Suppressor macrophage treated with lipopolysaccharide for 4 hours (primary cell): ENCODE measurements at places on chromosomes 7 and 10.

GRCh38 chr7:74481458-74482196 is 27.9 kb downstream of the GTF2IRD1 start:
- DNase-seq: no peak

- DNase-seq: no peak
Observed at GRCh38 chr7:25722856-25723255, 429.1 kb upstream of the NFE2L3 start.

- no peak for DNase-seq
Observed at GRCh38 chr10:78831461-78831860, 237.3 kb upstream of the ZMIZ1 start.

DNA sequence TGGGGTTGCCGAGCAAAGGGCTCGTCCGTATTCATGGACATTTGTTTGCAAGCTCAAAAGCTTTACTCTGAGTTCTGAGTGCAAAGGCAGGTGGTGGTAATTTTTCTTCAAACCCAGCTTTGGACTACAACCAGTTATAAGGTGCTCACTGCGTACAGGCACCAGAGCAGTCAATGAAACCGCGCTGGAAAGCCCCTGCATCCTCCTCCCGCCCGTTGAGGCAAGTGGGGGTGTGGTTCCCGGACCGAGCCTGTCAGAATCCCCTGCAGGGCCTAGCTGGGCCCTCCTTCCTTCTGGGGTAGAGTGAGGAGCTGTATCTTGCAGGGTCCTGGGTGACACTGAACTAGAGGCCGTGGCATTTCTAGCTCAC is 22.3 kb downstream of the AMZ1 start:
- no peak for DNase-seq

DNA sequence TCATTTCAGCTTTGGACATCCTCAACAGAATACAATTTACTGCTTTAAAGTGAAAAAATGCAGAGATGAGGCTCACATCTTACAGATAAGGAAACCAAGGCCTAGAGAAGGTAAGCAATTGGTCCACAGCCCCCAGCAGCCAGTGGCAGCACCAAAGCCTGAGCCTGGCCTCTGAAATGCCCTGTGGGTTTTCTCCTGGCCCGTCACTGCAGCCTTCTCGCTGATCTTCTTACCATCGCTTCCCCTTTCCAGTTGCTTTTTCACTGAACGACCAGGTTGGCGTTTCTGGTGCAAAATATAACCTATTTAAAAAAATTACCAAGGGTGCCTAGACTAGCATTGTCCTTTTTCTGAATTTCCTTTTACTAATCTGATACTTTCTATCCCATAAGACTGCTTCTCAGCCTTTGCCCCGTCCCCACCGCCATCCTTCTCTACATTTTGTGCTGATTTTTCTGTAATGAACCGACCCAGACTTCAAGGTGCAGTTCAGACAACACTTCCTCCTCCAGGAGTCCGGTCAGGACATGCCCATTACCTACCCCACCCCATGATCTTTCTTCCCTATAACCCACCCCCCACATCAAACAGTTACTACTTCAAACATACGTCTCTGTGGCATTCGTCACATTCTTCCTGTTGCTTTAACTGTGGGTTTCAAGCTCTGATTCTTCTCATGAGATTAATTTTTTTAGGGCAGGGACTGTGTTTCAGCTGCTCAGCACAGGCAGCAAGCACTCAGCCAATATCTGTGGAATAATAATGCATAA is 289.4 kb downstream of the DNAJB6 start:
- peak; percentile 3 for DNase-seq

GRCh38 chr7:85292908-85293576 is 106.2 kb upstream of the SEMA3D start:
- peak; percentile 7 for DNase-seq

GRCh38 chr7:44650772-44651171 is 44.3 kb downstream of the OGDH start:
- DNase-seq: no peak

DNA sequence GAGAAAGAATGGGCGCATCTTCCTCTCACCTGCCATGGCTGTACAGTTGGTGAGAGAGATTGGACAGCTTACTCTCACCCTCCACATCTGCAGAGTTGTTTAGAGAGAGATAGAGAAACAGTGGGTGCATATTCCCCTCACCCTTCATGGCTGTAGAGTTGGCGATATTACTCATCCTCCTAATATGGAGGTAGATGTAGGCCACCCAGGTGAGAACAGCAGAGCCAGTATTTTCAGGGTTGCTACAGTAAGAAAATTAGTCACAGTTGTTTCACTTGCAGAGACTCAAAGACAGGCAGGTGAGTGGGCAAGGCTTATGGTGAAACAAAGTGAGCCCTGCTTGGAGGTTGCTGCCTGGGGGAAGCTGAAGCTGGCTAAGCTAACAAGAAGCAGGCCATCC is 65.0 kb upstream of the PFKP start:
- no peak for DNase-seq

GRCh38 chr7:81685270-81685868 is 84.5 kb downstream of the HGF start:
- DNase-seq: no peak
